Stimulated activated CD4-positive, alpha-beta T cell treated with anti-CD3 and anti-CD28 coated beads, TNF-alpha, amount 100 ng/mL, for 4 hours (primary cell): ENCODE measurements at places on chromosomes 16 and 17.

GRCh38 chr16:58393138-58393504 is 850 bp downstream of the GINS3 start:
- no peak for DNase-seq

DNA sequence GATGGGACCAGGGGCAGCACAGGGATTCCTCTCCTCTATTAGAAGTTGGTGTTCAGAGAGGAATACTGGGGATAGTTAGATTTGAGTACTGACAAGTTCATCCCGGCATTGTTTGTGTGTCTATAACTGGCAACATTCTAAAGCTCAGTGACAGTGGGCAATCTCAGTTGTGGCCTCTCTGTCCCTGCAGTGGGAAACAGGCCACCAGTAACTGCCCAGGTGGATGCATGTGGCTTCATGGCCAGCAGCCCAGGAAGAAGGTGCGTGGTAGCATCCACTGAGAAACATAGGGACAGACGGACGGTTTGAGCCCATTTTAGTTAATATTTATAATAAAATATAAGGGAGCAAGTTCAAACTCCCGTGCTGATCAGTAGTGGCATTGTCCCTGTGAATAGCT is 51.5 kb downstream of the B9D1 start:
- DNase-seq = no peak

GRCh38 chr17:563616-564015 is 151.0 kb downstream of the VPS53 start:
- no peak for DNase-seq

- DNase-seq = peak; percentile 8
Measured at GRCh38 chr17:10198509-10199249, at the start of gene GAS7. GAS7 (minus strand) TSS chr17:10198606.

DNA sequence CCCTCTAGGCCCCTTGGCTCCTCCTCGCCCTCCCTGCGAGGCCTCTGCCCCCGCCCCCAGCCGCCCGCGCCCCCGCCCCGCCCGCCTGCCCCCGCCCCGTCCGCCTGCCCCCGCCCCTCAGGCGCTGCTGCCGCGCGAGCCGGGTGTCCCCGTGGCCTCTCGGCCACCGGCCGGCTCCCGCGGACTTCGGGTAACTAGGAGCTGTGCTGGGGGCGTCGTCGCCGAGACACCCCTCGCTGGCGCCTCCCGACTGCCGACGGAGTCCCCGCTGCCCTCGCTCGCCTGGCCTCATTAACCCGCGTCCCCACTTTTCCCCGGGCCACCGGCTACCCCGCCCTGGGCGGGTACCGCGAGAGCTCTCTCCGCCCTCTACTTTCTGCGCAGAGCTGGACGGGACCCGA is at the start of gene TLCD1:
TLCD1 (minus strand) TSS at position 8 of the 401 bp plus-strand sequence. CDS start 136 bp downstream, outside the sequence.
- DNase-seq = no peak

DNA sequence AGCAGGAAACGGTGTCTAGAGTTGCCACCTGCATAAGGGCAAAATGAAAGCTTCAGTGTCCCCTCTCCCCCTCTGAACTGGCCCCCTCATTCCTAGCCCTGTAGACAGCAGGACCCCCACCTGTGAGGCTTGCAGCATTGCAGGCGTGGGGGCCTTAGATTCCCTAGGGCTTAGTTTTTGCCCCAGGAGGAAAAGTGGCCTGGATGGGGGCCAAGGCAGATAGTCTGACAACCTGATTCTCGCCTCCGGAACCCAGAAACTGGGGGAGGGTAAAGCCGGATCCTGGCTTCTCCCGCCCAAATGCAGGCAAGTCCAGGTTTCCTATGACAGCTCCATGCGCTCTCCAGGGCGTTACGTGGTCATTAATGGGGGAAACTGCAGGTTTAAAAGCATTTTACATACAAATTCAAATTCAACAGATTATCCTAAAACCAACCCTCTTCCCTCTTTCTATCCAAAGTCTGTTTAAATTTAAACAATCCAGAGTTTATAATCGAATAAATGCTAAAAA is 678 bp upstream of the HOXB6 start:
- DNase-seq = no peak
